ENCODE measurements at places on chromosomes 7 and 10.

GRCh38 chr7:136807598-136807997, 60.9 kb upstream of the CHRM2 start:
- no peak for DNase-seq

DNA sequence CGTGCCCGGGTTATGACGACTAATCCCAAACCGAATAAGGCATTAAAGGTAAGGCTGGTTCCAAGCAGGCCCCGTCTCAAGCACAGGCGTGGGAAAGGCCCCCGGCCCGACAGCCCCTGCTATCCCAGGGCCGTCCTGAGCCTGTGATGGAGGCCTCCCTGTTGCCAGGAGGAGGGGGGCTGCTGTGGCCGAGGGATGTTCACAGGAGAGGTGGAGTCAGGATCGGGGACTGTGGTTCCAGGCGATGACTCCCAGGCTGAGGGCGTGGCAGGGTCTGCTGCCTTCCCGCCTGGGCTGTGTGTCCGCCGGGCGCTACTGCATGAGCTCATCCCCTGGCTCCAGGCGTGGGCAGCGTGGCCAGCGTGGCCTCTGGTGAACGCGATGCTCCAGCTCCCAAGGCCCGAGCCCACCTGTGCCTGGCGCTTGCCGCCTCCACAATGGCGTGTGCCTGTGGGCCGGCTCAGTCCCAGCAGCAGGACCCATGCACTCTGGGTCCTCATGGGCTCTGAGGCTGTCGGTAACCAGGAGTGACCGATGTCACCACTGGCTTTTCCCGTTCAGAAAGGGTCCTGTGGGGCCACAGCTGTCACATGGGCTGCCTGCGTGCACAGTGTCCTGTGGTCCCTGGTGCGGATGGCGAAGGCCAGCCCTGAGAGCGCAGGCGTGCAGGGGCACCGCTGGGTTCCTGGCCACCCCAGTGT, 8.8 kb downstream of the MAFK start:
- DNase-seq: no peak

GRCh38 chr10:71023704-71024283, 135.4 kb upstream of the PCBD1 start:
- no peak for DNase-seq

GRCh38 chr7:81514546-81514945, 255.3 kb downstream of the HGF start:
- no peak for DNase-seq

DNA sequence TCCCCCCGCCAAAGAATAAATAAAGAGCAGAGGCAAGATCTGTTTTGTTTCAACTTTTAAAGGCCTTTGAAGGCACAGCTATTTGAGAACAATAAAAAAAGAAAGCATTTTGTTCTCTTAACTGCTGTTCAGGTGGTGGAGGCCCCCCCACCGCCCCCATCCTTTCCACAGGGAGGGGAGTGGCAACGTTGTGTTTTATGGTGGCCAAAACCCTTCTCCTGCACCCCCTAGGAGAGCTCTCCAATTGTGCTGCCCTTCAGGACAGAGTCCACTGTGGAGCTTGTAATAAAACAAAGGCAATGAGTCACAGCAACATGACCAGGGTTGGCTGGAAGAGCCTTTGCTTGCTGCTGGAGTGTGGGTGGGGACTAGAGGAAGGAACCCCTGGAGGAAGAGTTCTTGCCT, 987.9 kb downstream of the KCNMA1 start:
- DNase-seq: no peak

DNA sequence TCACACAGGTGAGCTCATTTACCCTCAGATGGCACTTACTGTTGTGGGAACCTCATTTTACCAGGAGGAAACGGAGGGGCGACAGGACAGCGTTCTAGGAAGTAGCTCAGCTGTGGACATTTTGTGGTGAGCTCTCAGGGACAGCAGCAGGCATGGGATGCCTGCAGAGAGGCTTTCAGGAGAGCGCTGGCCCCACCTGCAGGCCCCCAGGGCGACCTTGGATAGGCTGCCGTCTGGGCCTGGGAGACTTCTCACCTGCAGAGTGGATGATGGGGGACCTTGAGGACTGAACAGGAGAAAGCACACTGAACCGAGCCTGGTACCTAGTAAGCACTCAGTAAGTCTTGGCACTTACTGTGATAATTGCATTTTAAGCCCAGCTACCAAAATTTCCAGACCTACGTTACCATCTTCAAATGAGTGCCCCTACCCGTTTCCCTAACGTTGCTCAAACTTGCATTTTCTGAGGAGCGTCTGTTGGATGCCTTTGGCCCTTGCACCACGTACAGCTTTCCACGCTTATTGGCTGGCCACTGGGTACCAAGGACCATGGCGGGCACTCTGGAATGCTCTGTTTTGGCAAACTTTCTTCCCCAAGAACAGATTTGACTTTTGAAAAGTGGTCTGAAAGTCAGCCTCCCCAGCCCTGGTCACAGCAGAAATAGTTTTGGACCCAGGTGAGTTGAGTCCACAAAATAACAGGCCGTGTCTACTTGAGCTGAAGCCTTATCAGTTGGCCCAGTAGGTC, 223.4 kb downstream of the EBF3 start:
- DNase-seq: no peak

- DNase-seq: no peak
Measured at GRCh38 chr10:68574051-68574450, 13.9 kb downstream of the TET1 start.

GRCh38 chr10:75772153-75772887, 340.9 kb downstream of the LRMDA start:
- DNase-seq: no peak

GRCh38 chr7:47218378-47219176, 363.3 kb downstream of the TNS3 start:
- DNase-seq: no peak

GRCh38 chr10:2917926-2918325, 149.4 kb upstream of the PFKP start:
- DNase-seq: no peak

GRCh38 chr10:50472914-50473313, 150.8 kb downstream of the SGMS1 start:
- no peak for DNase-seq

- DNase-seq: no peak
Measured at GRCh38 chr7:89771003-89771636, 383.1 kb upstream of the STEAP1 start.

DNA sequence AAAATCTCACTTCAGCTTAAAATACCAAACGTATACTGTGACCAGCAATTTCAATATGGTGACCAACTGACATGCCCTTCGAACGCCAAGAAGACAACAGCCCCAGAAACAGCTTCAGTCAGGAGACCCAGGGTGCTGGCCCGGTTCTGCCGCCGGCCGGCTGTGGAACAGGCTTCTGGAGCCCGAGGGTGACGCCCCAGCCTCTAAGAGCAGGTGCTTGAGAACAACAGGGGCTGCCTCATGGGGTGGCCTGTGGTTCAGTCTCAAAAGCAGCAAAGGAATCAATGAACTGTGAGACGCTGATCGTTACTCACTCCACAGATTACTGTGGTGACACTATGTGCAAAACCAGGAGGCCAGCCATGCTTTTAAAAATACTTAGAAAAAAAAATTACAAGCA, 17.3 kb downstream of the GPER1 start:
- DNase-seq: no peak

GRCh38 chr10:27041196-27041595, 59.1 kb downstream of the ANKRD26 start:
- DNase-seq: no peak

- DNase-seq: no peak
Measured at GRCh38 chr7:34544621-34545020, 113.4 kb upstream of the NPSR1 start.

GRCh38 chr10:23362069-23362830, 17.7 kb upstream of the C10orf67 start:
- DNase-seq: peak; percentile 19

GRCh38 chr10:30827531-30828120, 198.1 kb upstream of the LYZL2 start:
- DNase-seq: no peak

- DNase-seq: no peak
Measured at GRCh38 chr7:92330835-92331438, 85.2 kb downstream of the ANKIB1 start.

DNA sequence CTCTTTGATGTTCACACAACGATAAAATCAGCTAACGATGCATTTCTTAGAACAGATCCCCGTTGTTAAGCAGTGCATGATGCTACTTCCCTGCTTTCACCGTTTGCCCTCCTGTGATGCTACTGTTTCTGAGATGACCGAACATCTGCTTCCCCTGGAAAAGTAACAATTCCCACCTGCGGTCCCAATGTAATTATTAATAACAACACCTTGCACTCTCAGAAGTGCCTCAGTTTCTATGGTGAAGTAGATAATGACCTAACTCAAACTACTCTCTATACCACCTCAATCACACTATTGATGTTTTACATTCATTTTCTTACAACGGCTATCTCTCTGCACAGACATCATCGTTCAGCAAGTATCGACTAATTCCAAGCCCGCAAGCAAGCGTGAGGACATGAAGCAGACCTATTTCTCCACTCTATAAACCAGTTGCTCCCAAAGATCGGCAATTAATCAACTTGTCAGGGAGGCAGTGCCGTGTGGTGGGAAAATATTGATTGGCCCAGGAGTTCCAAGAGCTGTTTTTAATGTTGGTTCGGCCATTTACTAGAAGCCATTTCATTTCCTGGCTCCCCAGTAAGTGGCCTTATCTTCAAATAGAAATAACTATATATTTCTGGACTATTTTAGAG, 42.7 kb downstream of the FAM107B start:
- no peak for DNase-seq

DNA sequence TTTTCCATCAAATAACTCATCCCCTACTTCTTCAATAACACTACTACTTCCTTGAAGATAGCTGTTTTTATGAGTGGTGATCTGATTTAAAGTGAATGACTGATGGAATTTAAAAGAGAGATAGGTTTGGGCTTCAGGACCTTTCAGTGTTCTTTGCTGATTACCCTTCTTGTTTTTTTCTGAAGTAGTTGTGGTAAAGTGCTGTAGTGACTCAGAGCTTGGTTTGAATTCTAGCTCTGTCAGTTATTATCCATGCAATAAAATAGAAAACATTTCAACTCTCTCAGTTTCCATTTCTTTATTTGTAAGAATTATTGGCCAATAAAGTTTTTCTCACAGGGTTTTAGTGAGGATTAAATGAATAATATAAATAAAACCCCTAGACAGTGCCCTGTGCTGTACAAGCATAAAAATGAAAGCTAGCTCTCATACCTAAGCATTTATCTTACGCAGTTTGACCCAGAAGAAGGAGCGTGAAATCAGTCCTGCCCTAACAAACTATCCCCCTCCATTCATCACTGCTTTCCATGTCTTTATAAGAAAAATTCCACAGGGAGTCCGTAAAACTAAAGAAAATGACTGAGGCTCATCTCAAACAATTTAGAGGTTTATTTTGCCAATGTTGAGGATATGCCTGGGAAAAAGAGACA, 25.1 kb upstream of the AKAP9 start:
- no peak for DNase-seq

DNA sequence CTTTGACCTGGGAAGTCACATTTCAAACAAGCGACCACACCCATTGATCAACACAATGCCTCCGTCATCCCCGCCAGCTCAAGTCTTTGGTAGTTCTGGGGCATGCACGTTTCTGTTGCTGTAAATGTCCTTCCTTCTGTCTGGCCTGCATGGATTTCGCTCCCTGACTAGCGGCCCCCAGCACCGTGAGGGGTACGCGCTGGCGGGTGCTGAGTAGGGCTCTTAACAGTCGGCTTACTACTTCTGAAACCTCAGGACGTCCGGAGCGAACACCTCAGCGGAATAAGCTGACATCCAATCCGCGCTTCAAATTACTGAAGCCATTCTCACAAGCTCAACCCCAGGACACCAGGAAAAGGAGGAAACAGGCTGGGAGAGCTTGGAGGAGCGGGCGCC, 505 bp downstream of the NUDCD3 start:
- DNase-seq: no peak

GRCh38 chr10:75773231-75773780, 341.9 kb downstream of the LRMDA start:
- no peak for DNase-seq

DNA sequence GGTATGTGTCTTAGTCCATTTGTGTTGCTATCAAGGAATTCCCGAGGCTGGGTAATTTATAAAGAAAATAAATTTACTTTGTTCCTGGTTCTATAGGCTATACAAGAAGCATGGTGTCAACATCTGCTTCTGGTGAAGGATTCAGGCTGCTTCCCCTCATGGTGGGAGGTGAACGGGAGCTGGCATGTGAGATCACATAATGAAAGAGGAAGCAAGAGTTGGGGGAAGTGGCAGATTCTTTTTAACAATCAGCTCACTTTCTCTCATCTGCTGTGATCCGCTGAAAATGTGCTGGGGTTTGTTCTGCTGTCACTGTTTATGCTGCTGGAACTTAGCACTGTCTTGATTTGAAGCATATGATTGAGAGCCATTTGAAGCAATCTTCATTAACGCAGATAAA, 730.0 kb upstream of the SORCS1 start:
- DNase-seq: no peak

- no peak for DNase-seq
Measured at GRCh38 chr7:24129597-24129996, 154.4 kb upstream of the NPY start.
